ENCODE measurements at places on chromosomes 2 and 18.

GRCh38 chr18:11658989-11659388, 30.1 kb upstream of the GNAL start:
- no peak for DNase-seq

- DNase-seq, result no peak
Measured at GRCh38 chr18:63454497-63454896, 22.3 kb upstream of the SERPINB5 start.

DNA sequence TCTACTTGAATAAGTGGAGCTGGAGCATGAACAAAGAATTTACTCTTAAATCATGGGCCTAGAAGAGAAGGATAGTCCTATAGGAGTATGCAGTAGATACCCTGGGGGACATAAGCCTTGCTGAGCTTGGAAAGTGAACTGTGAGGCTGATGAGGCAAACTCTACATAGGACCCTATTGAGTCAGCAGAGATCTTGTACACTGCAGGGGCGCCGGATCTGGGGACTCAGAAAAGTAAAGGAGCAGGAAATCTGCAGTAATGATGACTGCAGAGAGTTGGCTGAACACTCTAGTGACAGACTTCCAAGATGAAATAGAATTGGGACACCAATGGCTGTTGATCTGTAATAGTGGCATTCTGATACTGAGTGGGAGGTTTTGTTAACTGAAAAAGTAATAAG, 543.7 kb downstream of the XIRP2 start:
- DNase-seq, result no peak

DNA sequence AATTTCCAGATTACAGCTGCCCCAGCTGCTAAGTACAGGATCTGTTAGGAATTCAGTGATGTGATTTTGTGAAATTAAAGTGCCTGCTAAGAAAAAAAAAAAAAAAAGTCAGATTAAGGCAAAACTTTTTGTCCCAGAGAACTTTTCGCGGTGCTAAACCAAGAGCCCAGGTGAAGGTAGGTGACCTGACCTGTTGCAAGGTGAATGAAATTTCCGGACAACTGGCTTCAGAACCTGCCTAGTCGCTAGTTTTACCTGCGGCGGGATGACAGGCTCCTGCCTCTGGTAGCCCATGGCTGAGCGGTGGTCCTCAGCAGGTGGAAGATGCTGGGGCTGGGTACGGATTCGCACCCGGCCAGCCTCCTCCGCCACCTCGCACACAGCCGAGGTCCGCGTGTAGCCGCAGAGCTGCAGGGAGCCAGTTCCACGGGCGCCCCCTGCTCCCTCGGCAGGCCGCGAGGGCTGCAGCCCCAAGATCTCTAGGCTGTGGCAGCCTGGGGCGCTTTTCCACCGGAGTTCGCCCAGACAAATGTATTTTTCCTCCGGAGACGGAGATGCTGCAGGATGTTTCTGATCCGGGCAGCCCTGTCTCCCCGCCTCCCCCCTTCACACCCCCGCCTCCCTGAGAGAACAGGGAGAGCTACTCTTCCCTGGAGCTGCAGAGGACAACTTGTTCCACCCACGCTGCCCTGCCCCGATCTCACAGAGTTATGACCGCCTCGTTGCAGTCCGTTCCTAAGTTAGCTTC, at the start of gene SLC38A11:
SLC38A11 (minus strand) TSS at position 572 of the 748 bp plus-strand sequence; CDS start at position 294, 278 bp downstream.
- DNase-seq, result peak; percentile 7

GRCh38 chr2:124112966-124113365, 87.9 kb downstream of the CNTNAP5 start:
- DNase-seq, result no peak

DNA sequence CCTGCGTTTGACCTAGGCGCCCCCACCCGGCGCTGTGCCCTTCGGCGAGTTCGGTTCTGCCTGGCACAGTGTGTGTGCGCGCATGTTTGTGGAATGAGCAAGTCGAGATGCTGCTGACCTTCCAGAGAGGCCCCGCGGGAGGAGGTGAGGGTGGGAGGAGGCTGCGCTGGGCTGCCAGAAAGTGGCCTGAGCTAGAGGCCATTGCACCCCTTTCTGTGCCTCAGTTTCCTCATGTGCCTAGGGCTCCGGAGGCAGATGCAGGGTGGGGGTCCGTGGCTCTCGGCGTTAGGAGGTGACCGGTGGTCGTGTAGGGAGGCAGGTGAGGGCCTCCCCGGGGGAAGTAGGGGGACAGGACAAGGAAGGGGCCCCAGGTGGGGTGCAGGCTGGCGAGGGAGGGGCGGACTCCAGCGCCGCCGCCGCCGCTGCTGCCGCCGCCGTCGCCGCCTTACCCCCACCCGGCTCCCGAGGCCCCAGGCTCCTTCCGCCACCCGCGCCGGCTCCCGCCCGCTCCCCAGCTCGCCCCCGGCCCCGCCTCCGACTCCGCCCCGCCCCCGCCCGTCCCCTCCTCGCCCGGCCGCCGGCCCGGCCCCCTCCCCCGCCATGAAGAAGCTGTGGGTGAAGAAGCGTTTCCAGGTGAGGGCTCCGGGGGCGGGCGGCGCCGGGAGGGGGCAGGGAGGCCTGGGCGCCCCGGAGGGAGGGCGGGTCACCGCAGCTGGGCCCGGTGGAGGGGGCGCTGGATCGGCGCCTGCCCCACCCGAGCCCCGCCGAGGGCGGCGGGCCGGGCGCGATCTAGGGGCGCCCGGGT, 7.0 kb downstream of the SPEG start:
- peak; percentile 9 for DNase-seq
